ENCODE measurements at places on chromosomes 6 and 20. TPM values are rescaled to one million over a fixed set of nuclear protein-coding genes. Genes with fewer than 3 reads are reported as not detected.
A peak's percentile ranks its signal among the peaks of the same experiment; 100 is the strongest.

Gene TCF21
- total RNA-seq = 13.5 TPM

Gene BTNL2
- total RNA-seq = not detected

Gene CTAGE9
- total RNA-seq = not detected

Gene CNR1
- total RNA-seq = 8.3 TPM

Gene PRKN
- total RNA-seq = 39.2 TPM

Gene SNX9
- total RNA-seq = 94.0 TPM

Gene PTGIS
- 75.3 TPM for total RNA-seq

- ATAC-seq = no peak
Observed at GRCh38 chr6:158761746-158762145, 57.4 kb downstream of the EZR start.

DNA sequence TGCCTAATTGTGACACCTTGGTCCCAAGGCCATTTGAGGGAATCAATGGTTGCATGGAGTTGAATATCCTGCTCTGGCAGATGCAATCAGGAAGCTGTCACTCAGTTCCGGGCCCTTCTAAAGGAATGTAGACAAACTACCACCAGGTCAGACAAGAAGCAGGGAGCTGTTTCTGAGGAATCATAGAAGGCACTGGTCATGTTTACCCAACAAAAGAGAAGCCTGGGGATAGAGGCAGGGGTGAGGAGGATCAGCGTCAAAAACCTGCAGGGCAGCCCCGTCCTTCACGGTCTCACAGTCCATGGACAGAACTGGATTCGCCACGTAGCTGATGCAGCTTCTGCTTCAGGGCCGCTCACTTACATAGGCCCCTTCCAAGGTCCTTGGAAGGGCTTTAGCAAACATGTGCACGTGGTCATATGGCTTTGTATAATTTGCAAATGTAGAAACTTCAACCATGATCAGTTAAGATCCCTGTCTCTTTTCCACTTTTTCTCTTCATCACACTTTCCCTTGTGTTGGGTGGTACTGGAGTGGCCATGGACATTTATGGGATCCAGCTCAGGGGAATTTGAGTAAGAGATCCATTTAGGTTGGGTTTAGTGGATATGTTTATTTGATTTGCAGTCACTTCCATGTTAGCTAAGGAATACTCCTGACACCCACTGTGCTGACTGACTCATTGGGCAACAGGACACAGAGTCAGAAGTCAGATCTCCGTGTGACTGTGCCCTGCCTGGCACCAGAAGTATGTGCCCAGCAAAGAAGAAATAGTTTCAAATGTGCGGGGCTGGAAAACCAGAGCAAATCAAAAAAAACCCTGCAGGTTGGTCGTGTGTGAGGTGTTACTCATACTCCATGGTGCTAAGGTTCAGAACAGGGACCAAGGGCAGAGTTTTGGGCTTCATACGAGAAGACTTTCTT lies 60.0 kb upstream of the ZFAND3 start:
- no peak for ATAC-seq

DNA sequence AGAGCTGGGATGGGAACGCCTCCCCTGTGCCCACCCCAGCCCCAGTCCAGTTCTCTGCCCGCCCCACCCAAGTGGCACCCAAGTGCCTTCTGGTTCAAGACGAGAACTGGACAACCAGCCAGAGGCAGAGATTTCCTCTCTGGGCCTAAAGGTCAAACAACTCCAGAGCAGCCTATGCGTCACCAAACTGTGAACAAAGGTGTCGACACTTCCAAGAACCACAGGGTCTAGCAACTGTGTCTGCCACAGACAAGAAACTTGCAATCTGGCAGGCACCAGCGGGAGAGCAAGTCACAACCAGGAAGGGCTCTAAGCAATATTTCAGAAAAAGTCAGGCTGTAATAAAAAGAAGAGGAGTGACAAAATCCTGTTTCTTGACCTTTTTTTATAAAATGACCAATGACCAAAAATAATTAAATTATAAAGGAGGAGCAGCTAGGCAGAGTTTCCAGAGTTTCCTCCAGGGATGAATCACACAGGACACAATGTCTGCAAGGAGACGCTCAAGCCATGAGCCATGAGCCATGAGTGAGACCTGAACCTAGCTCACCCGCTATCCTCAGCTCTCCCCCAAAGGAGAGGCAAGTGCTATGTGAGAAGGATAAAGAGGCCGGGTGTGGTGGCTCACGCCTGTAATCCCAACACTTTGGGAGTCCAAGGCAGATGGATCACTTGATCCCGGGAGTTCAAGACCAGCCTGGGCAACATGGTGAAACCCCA lies 11.1 kb downstream of the EDEM2 start:
- ATAC-seq = peak; percentile 73

- ATAC-seq = no peak
Observed at GRCh38 chr6:97067045-97067444, 142.5 kb downstream of the KLHL32 start.

DNA sequence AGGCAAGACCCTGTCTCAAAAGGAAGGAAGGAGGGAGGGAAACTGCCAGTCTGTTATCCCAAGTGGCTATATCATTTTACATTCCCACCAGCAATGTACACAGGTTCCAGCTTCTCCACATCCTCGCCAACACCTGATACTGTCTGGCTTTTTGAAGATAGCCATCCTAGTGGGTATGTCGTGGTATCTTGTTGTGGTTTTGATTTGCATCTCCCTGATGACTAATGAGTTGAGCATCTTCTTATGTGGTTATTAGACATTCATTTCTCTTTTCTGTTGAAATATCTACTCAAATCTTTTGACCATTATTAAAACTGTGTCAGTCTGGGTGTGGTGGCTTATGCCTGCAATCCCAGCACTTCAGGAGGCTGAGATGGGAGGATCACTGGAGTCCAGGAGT lies 47.9 kb upstream of the ARID1B start:
- ATAC-seq = no peak

GRCh38 chr20:40457404-40457803 lies 231.6 kb downstream of the MAFB start:
- ATAC-seq = no peak

DNA sequence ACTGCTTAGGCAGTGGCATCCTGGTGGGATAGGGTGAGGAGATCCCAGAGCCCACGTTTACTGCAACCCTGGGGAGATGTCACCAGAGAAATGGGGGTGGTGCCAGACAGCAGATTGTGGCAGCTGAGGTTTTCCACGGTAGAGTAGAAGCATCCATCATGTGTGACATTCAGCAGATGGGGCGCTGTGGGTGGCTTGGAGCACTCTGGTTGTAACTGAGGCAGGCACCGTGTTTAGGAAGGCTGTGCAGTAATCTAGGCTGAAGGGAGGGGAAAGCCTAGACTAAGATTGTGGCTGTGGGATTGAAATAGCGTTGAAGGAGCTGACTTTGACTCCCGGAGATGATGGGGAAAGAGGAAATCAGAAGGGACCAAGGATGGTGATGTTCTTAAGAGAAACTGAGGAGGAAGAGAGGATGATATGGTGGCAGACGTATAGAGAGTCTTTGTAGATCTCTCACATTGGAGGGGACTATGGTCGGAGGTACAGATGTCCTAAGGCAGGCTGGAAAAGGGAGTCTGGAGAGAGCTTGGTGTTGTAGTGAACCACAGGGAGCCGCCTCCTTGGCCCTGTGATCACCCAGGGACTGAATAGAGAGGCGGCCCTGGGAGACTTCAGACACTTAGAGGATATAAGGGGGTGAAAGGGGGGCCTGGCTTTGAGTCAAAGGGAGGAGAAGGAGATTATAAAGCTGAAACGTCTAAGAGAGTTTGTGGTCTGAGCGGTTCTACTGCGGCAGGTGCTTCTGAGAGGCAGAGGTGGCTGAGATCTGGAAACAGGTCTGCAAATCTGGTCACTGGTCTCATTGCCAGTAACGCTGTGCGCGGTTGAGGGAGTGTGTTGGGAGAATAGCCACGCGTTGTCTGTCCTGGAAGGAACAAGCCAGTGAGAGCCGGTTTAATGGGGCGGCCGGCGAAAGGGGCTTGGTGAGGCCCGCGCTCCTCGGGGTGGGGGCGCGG lies 792 bp upstream of the MICA start:
- peak; percentile 0 for ATAC-seq

- ATAC-seq = no peak
Observed at GRCh38 chr6:47116606-47117005, 74.5 kb upstream of the ADGRF1 start.

- no peak for ATAC-seq
Observed at GRCh38 chr20:33337531-33338165, 54.6 kb downstream of the BPIFB1 start.

GRCh38 chr6:55617272-55617671 lies 38.3 kb upstream of the HMGCLL1 start:
- no peak for ATAC-seq

- no peak for ATAC-seq
Observed at GRCh38 chr20:50533061-50533460, 22.9 kb downstream of the PTPN1 start.

- ATAC-seq = no peak
Observed at GRCh38 chr6:5248302-5249098, 12.2 kb downstream of the LYRM4 start.

- peak; percentile 58 for ATAC-seq
Observed at GRCh38 chr20:58174708-58175280, 53.7 kb downstream of the ANKRD60 start.

DNA sequence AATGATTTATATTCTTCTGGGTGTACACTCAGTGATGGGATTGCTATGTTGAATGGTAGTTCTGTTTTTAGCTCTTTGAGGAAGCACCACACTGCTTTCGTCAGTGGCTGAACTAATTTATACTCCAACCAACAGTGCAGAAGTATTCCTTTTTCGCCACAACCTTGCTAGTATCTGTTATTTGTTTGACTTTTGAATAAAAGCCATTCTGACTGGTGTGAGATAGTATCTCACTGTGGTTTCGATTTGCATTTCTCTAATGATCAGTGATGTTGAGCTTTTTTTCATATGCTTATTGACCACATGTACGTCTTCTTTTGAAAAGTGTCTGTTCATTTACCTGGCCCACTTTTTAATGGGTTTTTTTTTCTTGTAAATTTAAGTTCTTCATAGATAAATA lies 583.8 kb upstream of the ARID1B start:
- no peak for ATAC-seq

- ATAC-seq = no peak
Observed at GRCh38 chr6:32073101-32073500, 34.9 kb downstream of the CYP21A2 start.

GRCh38 chr6:72564231-72564630 lies 57.6 kb upstream of the KCNQ5 start:
- no peak for ATAC-seq

Measured in gastroesophageal sphincter (tissue), 4 donors.